ENCODE measurements at places on chromosomes 4 and X.

DNA sequence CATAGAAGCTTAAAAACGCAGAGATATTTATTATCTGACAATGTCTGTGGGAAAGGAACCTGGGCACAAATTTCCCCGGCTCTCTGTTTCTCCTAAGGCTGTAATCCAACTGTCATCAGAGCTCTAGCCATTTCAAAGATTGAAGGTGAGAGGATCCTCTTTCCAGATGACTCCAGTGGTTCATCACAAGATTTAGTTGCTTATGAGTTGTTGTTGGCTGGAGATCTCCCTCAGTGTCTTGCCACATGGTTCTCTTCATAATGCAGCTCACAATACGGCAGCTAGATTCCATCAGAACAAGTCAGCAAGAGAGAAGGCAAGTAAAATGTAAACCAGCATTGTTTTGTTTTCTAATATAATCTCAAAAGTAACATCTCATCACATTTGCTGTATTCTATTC lies 369.4 kb downstream of the GASK1B start:
- no peak for DNase-seq

GRCh38 chrX:4263030-4263803 lies 549.8 kb upstream of the PRKX start:
- DNase-seq, result no peak

GRCh38 chr4:57127361-57127760 lies 17.2 kb upstream of the IGFBP7 start:
- DNase-seq, result no peak

GRCh38 chrX:111811831-111812230 lies 64.2 kb upstream of the TRPC5OS start:
- DNase-seq, result no peak

- DNase-seq, result no peak
These were observed 1.8 kb downstream of the MAOB start for GRCh38 chrX:43880425-43880824.

DNA sequence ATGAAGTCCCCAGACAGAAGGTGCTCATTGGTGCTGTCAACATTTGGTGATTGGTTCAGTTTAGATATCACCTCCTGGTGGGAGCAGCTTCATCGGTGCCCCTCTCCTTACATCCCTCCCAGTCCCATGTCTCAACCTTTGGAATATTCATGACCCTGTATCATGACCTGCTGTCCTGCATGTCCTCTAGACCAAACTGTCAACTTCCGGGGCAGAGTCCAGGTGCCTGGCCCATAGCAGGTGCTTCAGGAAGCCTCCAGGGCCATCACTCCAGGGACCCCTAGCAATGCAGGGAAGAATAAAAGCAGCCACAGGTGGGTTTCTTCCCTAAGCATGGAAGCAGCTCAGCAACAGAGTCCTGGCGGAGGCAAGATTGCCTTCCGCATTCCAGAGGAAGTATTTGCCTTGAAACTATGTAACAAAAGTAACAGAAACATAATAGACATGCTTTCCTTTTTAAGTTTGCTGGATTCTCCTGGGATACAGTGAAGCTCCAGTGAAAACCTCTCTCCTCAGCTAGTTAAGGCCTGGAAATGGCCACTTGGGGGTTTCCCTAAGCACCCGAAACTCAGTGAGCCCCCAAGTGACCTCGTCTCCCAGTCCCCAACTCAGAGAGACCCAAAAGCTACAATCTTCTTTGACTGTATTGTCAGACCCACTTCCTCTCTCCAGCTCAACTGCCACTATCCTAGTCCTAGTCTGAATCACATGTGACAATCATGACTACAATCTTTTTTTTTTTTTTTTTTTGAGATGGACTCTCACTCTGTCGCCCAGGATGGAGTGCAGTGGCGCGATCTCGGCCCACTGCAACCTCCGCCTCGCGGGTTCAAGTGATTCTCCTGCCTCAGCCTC lies 1.3 kb upstream of the ATP6AP1 start:
- DNase-seq, result no peak

DNA sequence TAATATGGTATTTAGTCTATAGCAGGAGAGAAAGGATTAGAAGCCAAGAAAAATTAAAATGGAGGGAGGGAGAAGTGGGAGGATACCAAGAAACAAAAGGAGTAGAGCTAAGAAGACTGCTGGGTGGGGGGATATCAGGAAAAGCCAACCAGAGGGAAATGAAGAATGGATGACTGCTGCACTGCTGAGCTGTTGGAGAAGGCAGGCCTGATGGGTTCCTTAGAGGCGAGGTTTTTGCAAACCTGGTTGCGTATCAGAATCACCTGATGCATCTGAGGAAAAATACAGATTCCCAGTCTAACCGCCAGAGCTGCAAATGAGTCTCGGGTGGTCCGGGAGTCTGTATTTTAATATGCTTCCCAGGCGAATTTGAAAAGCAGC lies 1.5 kb downstream of the PGRMC1 start:
- no peak for DNase-seq
